Ureter (tissue), 1 donor: ENCODE measurements at places on chromosomes 12 and 14.

- DNase-seq, result no peak
These were observed 347.9 kb downstream of the BCAT1 start for GRCh38 chr12:24600996-24601395.

DNA sequence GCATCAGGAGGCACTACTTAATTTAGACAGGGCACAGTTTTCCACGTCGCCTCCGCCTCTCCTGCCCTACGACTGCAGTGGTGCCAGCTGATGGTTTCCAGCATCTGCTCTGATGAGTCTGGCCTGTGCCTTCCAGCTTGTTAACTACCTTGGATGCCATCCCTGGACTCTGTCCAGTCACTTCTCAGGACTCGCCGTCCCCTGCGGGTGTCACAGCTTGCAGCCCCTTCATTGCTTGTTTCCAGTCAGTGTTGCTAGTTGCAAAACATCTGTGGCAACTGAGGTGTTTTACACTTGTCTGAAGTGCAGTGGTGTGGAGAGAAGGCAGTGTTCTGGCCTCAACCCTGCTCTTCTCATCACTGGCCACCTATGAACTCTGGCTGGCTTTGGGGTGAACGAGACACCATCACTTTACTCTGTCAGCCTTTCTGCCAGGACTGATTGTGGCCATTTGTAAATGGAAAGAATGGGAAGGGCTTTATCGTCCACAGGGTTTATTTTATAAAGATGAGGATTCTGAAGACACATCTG is 8.3 kb downstream of the ADGRD1 start:
- no peak for DNase-seq

GRCh38 chr12:80099259-80099658 is at the start of gene OTOGL:
Gene OTOGL (plus strand): TSS chr12:80099537. CDS start chr12:80209432, 109,895 bp downstream.
- no peak for DNase-seq

- no peak for DNase-seq
These were observed 193 bp downstream of the ACACB start for GRCh38 chr12:109116611-109116949.

- DNase-seq, result no peak
These were observed 5.2 kb downstream of the OR4E1 start for GRCh38 chr14:21668377-21668776.

GRCh38 chr12:104280717-104281458 is 22.7 kb upstream of the EID3 start:
- no peak for DNase-seq

DNA sequence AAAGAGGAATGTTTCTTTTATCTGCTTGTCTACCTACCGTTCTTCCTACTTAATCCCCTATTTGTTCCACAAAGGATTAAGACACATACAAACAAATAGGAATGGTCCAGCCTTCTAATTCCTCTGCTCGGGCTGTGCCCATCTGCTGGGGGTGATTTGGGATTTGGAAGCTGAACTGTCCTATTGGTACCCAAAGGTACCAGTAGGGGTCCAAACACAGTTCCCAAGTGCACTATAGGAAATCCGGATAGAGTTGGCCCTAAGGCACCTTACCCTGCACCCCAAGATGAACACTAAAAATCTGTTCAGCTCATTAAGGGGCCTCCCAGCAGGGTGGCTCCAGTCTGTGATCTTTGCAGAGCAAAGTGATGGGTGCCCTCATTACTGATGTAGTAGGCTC is 566.9 kb downstream of the NRXN3 start:
- DNase-seq, result no peak
